Smooth muscle cell of trachea (primary cell): ENCODE measurements at places on chromosomes 11 and 22. TPM values are rescaled to one million over a fixed set of nuclear protein-coding genes. Genes with fewer than 3 reads are reported as not detected.

The GRK3 gene
- 0.83 and 2.5 TPM in 2 replicates for total RNA-seq

The ZNF280B gene
- 0.15 and 0.17 TPM in 2 replicates for total RNA-seq

The GGA1 gene
- total RNA-seq: 52.3 and 53.2 TPM in 2 replicates

The MUC5AC gene
- not detected in 2 replicates for total RNA-seq

The RIC3 gene
- total RNA-seq: not detected in 2 replicates

The MCAM gene
- 2.3 and 9.7 TPM in 2 replicates for total RNA-seq

The ACTN3 gene
- 0.17 TPM in 1 of 2 replicates, not detected in the other for total RNA-seq

The MRGPRX3 gene
- not detected in 2 replicates for total RNA-seq

The RIMBP3C gene
- total RNA-seq: 0.15 and 0.66 TPM in 2 replicates

The CNIH2 gene
- 0.15 and 0.17 TPM in 2 replicates for total RNA-seq

The SMTNL1 gene
- total RNA-seq: not detected in 2 replicates

The CRYBB1 gene
- not detected in 2 replicates for total RNA-seq
